ENCODE measurements at places on chromosomes 1 and 21.

GRCh38 chr1:11504599-11504998, 25.6 kb downstream of the DISP3 start:
- DNase-seq, result no peak

DNA sequence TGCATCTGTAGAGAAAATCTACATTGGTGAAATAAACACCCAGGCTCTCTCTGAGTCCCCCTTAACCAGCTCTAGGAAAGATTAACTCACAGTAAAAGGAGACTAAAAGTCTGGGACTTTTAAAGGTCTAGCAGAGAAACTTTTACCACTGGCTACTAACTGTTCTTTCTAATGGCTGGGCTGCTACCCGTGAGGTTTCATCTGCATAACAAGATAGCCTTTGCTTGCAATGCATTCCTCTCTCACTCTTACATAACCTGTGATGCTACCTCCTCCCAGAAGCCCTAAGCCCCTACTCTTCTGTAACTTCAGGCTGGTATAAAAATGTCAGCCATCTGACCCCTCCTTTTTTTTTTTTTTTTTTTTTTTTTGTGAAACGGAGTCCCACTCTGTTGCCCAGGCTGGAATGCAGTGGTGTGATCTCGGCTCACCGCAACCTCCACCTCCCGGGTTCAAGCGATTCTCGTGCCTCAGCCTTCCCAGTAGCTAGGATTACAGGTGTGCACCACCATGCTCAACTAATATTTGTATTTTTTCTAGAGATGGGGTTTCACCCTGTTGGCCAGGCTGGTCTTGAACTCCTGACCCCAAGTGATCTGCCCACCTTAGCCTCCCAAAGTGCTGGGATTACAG, 344.2 kb downstream of the RGS7 start:
- no peak for DNase-seq

GRCh38 chr1:154866257-154867063, 3.6 kb downstream of the KCNN3 start:
- DNase-seq, result no peak

DNA sequence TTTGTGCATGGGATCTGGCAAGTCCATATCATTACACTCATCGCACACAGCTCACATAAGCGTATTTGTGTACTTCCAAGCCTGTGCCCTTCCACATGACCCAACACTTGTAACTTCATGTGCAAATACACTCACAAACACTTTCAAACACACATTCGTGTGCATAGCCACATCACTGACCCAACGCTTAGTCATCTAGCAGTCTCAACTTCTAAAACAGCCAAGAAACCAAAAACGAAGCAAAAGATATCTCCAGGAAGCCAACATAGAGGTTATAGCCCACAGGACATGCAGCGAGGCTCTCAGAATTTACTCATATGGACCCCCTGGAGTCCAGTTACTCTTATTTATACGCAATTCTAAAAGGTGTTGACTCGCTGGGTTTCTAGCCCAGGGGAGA, 10.9 kb upstream of the GOLT1A start:
- DNase-seq, result no peak

DNA sequence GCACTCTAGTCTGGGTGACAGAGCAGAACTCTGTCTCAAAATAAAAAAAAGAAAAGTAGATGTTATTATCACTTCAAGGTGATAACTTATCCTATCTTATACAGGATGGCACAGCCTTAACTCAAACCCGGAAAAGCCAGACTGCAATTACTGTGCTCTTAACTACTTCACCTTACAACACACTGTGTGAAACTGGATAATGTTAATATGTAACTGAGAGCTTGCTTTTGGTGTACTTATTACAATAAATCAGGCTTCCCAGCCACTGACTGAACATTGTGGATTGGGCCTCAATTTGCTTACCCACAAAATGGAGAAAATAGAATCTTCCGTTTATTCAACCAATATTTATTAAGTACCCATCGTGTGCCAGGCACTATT, 1.4 kb downstream of the ORC1 start:
- no peak for DNase-seq

GRCh38 chr1:223417444-223417843, 24.2 kb downstream of the CCDC185 start:
- DNase-seq, result no peak

- no peak for DNase-seq
Measured at GRCh38 chr21:35139382-35139715, 90.2 kb upstream of the RUNX1 start.

GRCh38 chr1:59368008-59368670, 71.2 kb downstream of the FGGY start:
- no peak for DNase-seq

DNA sequence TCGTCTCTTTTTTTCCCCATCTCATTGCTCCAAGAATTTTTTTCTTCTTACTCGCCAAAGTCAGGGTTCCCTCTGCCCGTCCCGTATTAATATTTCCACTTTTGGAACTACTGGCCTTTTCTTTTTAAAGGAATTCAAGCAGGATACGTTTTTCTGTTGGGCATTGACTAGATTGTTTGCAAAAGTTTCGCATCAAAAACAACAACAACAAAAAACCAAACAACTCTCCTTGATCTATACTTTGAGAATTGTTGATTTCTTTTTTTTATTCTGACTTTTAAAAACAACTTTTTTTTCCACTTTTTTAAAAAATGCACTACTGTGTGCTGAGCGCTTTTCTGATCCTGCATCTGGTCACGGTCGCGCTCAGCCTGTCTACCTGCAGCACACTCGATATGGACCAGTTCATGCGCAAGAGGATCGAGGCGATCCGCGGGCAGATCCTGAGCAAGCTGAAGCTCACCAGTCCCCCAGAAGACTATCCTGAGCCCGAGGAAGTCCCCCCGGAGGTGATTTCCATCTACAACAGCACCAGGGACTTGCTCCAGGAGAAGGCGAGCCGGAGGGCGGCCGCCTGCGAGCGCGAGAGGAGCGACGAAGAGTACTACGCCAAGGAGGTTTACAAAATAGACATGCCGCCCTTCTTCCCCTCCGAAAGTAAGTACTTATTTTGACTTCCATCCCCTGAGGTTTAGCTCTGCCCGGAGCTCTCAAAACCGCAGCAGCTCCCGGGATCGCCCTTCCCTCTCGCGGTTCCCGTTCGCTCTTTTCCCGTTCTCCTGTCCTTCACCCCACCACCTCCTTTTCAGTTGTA, 1.5 kb downstream of the TGFB2 start:
- no peak for DNase-seq

GRCh38 chr1:110316735-110317134, 22.4 kb upstream of the RBM15 start:
- DNase-seq, result no peak

- DNase-seq, result no peak
Measured at GRCh38 chr1:23140940-23141596, 27.6 kb downstream of the LUZP1 start.

DNA sequence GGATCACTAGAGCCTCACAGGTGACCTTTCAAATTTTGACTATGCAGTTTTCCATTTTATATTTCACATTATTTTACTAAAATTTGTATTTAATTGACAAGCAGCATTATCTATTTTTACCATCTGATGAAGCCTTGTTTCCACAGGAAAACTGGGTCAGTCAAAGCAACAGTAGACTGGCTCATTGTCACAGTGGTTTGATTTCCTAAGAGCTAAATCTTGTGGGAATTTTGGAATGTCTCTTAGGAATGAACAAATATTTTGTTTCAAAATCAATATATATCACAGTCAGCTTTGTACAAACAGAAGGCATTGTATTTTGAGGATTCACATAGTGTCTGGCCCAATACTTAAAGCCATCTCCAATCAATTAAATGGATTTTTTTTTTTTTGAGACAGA, 152.6 kb upstream of the RNPC3 start:
- no peak for DNase-seq

DNA sequence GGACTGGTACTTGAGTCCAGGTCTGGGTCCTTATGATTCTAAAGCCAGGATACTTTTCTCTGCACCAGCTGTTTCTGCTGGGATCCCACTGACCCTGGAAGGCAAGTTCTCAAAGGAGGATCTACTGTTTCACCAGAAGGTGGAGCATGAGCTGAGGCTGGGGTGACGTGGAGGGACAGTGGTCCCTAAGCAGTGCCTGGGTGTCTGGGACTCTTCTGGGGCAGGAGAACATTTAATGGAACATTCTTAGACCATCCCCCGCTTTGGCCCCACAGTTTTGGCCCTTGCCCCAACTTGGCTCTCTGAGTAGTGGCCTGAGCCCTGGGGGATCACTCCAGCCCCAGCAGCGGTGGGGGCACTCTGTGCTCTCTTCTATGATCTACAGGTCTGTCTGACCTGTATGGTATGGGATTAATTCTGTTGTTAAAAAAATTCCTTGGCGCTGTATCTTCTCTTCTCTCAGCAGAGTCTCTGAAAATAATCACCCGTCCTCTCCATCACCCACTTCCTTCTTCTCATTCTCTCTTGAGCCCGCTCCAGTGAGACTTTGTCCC, 60.3 kb upstream of the CSF3R start:
- DNase-seq, result peak; percentile 17

DNA sequence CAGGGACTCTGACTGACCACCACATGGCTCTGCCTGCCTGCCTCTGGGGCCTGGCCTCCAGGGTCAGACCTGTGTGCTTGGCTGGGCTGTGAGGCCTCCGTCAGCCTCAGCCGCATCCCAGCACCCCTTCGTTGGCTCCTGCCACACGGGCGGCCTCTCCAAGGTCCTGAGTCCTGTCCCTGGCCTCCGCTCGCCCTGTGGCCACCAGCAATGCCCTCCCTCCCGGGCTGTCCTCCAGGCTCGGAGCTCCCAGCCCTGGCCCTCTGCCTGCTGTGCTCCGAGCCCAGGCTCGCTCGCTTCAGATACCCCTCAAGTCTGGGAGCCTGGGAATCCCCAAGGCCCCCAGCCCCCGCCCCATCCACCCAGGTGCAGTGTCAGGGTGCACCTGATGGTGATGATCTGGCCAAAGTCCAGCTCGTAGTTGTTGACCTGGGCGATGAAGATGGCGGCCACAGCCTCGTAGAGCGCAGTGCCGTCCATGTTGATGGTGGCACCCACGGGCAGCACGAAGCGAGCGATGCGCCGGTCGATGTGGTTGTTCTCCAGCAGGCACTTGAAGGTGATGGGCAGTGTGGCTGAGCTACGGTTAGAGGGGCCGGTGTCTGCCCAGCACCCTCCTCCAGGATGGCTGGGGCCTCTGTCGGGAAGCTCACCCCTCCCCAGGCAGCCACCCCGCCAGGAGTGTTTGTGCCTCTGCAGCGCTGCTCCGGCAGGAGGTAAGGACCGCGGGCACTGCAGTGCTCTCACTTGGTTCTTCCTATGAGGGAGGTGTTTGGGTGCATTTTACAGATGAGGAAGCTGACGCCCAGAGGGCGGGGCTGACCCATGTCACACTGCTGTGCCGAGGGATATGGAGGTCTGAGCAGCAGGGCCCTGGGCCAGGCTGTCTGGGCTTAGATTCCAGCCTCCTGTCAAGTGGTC, 28.5 kb downstream of the PODN start:
- DNase-seq, result no peak

DNA sequence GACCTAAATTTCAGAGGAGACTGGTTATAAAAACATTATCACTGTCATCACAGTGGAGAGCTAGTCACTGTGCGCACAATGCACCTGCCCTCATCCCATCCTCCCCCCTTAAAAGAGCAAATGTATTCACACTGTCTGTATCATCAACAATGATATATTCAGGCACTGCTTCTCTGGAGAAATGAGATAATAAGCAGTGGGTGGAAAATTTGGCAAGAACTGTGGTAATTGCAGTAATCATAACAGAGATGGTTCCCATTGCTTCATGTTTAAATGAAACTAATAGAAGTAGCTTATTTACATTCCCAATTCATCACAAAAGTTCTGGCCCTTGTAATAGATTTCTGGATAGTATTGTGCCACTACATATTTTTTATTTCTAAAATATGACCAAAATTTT, 867.4 kb upstream of the ADGRL2 start:
- DNase-seq, result peak; percentile 10

DNA sequence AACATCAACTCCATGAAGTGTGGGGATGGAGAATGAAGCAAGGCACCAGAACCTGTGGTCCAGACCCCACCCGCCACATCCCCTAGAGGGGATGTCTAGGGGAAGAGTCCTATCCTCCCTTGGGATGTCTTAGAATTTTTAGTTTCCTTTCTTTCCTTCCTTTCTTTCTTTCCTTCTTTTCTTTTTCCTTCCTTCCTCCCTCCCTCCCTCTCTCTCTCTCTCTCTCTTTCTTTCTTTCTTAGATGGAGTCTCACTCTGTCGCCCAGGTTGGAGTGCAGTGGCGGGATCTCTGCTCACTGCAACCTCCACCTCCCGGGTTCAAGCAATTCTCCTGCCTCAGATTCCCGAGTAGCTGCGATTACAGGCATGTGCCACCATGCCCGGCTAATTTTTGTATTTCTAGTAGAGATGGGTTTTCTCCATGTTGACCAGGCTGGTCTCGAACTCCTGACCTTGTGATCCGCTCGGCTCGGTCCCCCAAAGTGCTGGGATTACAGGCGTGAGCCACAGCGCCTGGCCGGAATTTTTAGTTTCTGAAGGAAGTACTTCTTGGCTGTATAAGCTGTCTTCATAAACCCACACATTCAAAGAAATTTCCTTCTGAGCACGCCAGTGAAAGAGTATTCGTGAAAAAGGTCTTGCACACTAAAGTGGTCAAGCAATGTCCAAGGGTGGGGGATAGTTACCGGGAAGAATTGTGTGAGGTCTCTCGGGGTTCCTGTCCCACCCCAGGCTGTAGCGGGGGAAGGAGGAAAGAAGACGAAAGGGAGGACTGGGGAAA, 20.8 kb upstream of the LEFTY2 start:
- DNase-seq, result no peak

DNA sequence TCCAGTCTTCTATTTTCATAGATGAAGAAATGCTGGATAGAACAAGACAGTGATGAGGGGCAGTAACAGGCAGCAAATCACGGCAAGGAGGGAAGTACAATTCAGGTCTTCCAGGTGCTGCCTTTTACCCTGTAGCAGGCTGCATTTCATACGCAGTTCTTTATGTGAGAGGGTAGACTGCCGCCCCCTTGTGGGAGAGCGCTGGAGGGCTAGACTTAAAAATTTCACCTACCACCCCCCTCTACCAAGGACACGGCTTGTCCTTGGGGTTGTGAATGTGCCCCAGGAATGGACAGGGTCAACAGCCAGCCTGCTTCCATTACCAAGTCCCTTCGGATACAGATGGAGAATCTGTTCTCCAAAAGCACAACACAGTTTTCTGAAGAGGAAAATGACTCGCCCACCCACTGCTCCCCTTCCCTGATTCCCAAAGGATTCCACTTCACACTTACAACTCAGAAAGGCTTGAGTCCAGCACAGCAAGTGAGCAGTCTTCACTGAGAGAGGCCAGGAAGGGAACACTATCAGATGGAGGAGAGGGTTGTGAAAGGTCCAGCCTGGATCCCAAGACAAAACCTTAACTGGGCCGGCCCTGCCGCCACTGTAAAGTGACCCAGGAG, 7.4 kb downstream of the WDR77 start:
- DNase-seq, result no peak

GRCh38 chr1:58786184-58786926, 2.5 kb upstream of the JUN start:
- no peak for DNase-seq

- DNase-seq, result no peak
Measured at GRCh38 chr21:36828891-36829515, 130.1 kb downstream of the SIM2 start.
